ENCODE measurements at places on chromosomes 7 and 10.

- DNase-seq: no peak
Measured at GRCh38 chr7:88092676-88092999, 127.2 kb downstream of the SRI start.

DNA sequence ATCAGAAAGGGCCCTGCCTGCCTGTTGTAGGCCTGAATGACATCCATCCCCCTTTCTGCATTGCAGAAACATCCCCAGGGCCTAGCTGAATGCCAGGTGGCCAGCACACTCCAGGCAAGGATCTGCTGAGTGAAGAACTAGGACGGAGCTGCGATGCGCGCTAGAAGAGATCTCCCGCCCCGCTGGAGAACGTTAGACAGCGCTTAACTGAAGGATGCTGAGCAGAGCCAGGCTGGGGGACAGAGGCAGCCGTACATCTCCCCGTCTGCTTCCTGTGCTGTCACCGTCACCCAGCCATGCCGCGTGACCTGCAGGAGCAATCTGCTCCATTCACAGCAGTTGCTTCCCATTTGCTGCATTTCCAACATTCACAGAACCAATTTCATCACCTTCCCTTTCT is 73.3 kb downstream of the FAM53B start:
- DNase-seq: no peak

DNA sequence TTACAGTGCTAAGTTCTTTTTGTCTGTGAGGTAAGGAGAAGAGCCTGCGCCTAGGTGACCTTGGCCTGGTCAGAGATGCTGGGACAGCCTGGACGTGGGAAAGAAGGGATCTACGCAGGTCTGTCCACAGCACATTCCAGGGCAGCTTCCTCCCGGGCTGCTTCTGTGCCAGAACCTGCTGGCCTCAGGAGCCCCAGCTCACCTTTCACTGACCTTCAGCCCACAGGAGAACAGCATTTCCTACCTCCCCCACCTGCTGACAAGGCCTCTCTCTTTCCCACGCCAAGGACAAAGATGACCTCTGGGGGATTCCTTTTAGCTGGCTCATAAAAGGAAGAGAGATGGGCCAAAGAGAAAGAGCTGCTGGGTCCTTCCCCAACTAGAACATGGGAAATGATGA is 260.6 kb downstream of the KCNMA1 start:
- DNase-seq: no peak

GRCh38 chr7:151388430-151388829 is 21.4 kb downstream of the WDR86 start:
- no peak for DNase-seq

- DNase-seq: no peak
Measured at GRCh38 chr10:13989616-13990015, 341.1 kb downstream of the FRMD4A start.

- no peak for DNase-seq
Measured at GRCh38 chr10:106410331-106410730, 754.2 kb downstream of the SORCS1 start.

GRCh38 chr10:108393089-108393488 is 1228.6 kb upstream of the SORCS1 start:
- DNase-seq: peak; percentile 60

GRCh38 chr7:116957874-116958273 is 4.6 kb downstream of the ST7 start:
- no peak for DNase-seq

DNA sequence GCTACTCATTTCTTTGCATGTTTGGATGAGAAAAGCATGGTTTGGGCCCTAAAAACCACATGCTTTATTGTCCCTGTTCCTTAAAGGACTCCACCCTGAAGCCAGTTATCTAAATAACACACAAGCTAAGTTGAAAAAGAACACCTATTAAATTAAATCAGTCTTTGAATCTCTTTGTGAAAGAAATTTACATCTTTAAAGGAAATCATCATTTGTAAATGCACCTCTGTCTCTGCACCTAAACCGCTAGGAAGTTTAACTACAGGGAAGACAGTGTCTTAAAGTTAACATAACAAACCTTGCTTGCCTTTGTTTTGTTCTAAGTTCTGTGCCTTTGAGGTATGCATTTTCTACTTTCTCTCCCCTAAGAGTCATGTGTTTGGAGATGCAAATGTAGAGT is 52.6 kb downstream of the HTR7 start:
- DNase-seq: no peak

- DNase-seq: no peak
Measured at GRCh38 chr7:85019176-85019575, 167.7 kb downstream of the SEMA3D start.

DNA sequence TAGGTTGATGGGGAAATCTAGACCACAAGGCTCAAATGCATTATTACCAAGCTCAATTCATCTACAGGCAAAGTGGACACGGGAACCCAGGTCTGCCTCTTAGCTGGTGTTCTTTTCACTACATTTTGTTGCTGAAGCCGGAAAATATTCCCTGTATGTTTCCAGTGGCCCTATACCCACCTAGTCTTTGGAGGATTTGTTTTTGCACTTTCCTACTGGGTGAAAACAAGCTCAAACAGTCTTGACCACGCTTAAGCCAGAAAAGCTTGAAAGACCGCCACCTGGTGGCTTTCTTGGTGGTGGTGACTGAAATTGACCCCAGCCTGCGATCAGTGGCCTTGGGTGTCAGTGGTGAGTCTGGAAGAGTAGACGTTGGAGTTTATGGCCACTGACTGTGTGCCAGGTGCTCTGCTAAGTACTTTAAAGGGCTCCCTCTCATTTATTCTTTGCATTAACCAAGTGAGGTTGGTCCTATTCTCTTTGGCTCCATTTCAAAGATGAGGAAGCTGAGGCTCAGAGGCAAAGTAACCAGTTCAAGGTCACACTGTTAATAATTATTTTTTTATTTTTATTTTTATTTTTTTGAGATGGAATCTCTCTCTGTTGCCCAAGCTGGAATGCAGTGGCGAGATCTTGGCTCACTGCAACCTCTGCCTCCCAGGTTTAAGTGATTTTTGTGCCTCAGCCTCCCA is 11.1 kb upstream of the CRTAC1 start:
- DNase-seq: peak; percentile 46

DNA sequence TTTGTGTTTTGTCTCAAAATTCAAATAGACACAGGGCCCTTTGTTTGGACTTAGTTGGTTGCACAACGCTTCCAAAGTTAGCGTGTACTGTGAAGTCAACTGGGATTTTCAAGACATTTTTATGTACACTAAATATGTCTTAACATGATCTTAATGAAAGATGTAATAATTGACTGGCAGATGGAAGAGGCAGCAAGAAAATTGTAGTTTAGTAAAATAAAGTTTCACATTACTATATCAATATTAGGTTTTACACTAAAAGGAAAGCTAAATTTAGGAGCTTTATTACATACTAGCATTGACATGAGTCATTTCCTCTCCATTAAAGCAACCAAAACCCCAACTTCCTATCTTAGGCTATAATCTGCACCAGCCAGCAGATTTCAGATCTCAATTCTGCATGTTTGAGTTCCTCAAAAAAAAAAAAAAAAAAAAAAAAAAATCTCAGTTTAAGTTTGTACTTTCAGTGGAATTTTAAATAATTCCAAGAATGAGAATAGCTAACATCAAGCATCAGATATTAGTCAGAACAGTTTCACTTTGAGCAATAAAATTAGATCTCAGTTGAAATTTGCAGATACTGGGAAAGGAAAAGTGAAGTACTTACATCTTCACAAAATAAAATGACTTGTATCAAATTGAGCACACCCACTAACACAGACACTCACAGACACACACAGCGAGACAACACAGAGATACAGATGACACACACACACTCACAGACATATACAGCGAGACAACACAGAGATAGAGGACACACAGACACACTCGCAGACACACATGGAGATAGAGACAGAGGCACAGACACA is 346.6 kb upstream of the KLF6 start:
- DNase-seq: no peak

DNA sequence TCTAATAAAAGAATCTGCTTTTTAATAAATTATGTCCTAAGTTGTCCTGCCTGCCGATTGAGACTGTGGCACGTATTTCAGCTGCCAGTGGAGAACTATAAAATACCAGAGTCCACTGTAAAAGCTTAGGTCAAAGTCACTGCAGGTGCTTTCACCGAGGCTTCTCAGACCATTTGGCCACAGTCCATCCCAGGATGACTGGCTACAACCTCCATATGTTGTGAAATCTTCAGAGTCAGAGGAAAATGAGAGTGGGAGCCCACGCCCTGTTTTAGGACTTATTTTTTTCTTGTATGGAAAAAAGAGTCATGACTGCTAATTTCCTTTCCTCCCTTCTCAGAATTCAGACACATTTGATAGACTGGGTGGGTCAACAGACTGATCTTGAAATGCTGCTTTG is 182.9 kb downstream of the ANK3 start:
- DNase-seq: no peak

- no peak for DNase-seq
Measured at GRCh38 chr10:63584725-63585035, 63.5 kb downstream of the REEP3 start.

- DNase-seq: no peak
Measured at GRCh38 chr7:75813084-75813483, 522 bp downstream of the CCL24 start.

DNA sequence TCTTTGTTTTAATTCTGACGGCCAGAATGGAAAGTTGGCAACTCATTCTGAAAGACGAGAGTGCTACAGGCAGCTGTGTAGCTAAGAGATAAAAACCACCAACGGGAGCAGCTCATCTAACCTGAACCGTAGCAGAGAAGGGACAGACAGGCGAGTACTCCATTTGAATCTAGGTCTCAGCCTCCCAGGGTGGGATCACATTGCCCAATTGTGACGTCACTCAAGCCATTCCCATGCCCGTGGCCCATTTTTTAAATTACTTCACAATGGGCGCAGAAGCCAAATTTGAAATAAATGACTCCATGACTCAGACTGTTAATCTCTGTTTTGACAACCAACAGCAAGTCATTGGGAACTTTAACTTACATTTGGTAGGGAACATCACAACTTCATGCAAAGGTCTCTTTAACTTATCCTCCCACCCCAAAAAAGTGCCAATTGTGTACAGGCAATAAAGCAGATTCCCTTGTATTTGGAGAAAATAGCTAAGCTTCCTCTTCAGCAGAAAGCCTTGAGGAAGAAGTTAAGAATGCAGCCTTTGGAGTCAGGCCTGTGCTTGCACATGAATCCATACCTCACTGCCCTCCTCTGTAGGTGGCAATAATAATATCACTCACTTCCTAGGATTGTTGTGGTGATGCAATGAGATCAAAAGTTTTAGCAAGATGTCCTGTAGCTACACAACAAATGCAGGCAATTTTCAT is 93.2 kb upstream of the KIF5B start:
- peak; percentile 80 for DNase-seq

GRCh38 chr10:6494936-6495592 is 85.0 kb downstream of the PRKCQ start:
- no peak for DNase-seq

DNA sequence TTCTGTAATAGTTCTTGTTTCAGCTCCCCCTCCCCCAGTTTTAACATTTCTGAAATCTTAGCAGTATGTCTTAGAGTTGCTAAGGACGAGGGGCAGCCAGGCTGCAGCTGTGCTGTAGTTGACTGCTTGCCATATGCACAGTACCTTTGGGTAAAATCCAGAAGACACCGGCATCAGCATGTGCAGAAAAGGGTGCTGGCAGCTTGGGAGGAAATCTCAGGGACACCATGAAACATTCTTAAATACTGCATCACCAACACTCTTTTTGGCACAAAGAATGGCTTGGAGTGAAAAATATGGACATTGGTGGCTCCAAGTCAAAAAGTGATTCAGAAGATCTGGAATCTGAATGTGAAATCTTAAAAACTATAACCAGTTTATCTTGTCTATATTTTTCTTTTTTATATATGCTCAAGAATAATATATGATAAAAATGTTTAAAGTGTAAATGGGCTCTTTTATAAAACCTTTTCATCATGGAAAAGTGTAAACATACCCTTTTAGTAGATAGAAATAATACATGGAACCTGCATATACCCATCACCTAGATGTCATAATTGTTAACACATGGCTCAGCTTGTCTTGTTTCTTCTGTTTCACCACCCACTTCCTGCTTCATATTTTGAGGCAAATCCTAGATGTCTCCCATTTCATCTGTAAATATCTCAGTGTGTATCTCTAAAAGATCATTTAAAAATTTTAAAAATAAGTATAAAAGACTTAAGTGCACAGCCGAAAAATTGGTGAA is 34.4 kb upstream of the ARMS2 start:
- DNase-seq: peak; percentile 80

- no peak for DNase-seq
Measured at GRCh38 chr7:135510592-135511183, 786 bp upstream of the CNOT4 start.

GRCh38 chr7:155213385-155213784 is 84.3 kb upstream of the INSIG1 start:
- peak; percentile 15 for DNase-seq

DNA sequence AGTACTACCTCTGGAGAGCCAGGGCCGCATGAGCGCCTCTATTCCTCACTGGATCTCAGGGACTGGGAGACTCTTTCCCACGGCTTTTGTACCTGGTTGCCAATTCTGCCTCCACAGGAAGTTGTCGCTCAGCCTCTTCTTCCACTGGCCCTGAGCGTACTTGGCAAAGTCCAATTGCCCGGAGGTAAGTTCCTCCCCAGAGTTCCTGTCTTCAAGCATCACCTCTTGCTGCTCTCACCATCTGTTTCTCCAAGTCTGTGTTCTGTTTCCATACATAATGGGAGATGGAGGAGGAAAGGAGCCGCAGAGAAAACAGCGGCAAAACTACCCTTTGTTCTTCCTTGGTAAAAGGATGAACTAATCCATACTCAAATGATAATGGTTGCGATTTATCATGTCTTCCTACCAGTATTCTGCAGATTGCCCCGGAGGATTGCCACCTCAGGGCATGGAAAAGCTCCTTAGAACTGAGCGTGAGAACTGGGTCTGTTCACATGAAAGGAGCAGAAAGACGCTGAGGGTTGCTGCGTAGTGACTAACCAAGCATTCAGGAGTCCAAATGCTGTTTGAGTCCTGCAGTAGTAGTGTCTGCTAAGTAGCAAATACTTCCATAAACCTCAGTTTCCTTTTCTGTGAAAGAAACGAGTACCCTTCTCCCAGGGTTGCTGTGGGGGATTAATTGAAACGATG is 170.2 kb upstream of the GLI3 start:
- no peak for DNase-seq

GRCh38 chr10:132290631-132291030 is 17.1 kb downstream of the STK32C start:
- DNase-seq: no peak

DNA sequence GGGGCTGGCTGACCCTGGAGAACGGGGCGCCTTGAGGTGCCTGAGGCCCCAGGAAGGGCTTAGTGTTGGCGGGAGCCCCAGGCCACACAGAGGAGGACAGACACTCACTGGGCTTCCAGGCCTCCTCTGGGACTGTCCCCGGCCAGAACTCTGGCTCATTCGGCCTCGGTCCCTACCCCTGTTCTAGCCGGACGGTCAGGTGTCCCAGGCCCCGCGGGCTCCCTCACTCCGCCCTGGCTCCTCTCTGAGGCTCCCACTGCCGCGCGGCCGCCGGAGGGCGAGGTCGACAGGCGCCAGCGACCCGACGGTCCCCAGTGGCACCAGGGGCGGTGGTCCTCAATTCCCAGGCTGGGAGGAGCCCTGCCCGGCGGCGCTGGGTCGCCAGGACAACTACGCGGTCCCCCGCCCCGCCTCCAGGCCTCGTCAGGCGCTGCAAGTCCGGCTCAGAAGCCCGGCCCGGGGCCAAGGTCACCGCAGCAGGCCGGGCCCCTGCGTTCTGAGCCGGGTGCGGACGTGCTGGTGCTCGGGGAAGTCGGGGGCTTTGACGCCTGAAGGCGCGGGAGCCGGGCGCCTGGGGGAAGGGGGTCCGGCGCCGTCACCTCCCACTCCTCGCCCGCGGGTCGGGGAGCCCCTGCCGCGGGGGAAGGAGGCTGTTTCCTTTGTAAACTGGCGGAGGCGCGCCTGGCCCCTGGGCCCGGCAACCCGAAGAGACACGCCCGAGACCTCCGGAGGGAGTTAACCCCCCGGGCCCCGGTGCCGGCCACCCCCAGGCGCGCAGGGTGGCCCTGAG is 1.1 kb upstream of the PWWP2B start:
- DNase-seq: peak; percentile 55

All from MG63 (cell line).